Endothelial cell (in vitro differentiated cells): ENCODE measurements at places on chromosomes 1 and 21.
A peak's percentile ranks its signal among the peaks of the same experiment; 100 is the strongest.

- DNase-seq: no peak
Measured at GRCh38 chr1:93196591-93196990, 16.1 kb downstream of the CCDC18 start.

DNA sequence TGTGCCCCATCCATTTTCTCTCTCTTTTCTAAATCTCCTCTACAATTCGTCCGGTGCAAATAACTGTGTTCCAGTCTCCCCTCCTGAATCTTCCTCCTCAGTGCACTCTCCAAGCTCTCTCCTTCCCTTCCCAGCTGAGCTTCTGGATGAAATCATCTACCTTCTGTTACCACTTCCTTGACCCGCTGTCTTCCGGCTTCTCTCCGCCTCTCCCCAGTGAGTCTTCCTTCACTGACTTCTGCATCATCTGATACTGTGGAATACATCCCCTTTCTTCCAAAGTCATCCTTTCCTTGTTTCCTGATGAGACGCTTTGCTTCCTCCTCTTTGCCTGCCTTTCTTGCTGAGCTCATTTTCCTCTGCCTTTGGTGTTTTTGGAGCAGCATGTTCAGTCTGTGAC, 96.9 kb downstream of the MAB21L3 start:
- DNase-seq: peak; percentile 8

DNA sequence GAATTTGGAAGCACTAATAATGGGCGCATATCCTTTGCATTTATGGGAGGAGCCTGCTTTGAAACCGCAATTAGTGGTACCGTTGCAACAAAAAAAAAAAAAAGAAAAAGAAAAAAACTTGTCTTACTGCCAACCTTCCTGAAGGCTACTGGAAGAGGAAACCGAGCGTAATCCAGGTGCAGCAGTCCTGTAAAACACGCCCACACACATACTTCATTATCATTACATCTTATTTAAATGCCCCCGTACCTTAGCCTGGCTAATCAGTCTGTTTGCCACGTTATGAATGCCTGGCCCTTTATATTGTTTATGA, 686 bp upstream of the ZNF281 start:
- peak; percentile 5 for DNase-seq

DNA sequence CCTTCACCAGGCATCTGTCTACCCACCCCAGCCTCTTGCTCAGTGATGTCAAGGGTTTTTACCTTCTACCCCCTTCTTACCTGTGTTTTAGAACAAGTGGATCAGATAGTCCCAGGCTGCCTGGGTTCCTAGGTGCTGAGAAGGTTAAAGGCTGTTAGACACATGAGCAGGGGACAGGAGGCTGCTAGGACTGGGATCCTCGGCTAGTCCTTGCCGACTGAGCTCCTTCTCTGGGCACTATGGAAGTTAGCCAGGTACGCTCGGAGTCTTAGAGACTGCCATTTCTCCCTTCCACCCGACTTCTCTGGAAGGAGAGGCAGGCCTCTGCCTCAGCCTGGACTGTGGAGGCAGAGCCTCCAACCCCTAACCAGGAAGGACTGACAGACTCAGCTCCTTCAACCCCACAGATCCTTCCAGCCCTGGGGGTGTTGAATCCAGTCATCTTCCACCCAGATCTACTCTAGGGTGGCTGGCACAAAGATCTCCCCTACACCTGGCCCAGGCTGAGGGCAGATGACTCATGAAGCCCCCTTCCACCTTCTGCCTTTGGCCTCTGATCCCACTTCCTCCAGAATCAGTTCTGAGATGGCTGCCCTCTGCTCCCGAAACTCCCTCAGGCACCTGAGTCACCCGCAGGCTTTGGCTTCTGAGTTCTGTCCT, at the start of gene DYNLT4:
DYNLT4 (minus strand) TSS at position 648 of the 660 bp plus-strand sequence. CDS start 683 bp downstream, outside the sequence.
- no peak for DNase-seq

- no peak for DNase-seq
Measured at GRCh38 chr21:35925497-35925896, 134.8 kb downstream of the SETD4 start.

DNA sequence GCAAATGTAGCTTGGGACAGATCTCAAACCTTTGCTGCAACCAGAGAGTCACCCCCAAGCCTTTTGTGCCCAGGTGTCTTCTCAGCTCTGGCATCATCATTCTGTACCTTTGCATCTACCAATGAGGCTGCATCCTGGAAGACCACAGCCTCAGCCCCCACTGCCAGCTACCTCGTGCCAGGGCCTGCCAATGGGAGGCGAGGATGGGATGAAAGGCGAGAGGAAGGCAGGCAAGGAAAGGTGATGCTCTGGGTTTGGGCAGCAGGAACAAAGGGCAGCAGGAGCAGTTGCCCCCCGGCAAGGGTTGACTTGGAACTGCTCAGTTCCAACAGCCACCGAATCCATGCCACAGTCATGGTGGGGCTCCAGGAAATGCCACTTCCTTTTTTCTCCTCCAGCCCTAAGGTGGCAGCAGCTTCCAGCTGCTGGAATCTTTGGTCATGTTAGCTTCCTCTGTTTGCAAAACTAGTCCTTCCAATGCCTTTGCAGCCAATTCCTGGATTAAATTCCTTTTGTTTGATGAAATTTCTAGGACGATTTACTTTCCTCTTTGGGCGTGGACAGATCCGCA, 651.6 kb downstream of the NPHP4 start:
- no peak for DNase-seq

DNA sequence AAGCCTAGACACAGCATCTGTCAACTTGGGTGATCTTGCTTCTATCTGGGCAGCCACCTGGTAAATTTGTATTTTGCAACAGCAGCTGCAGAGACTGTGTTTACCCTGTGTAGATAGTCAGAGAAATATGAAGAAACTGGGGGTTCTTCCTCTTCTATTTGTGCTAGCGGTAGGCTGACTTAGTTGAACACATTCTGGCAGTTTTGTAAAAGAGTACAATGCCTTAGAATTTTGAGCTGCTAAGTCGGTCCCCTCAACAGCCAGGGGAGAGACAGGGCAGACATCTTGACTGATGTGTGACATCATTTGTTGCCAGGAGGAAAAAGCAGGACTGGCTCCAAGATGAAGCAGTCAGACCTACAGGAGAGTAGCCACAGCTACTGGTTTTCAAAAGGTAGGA, 53.7 kb downstream of the KCNJ6 start:
- DNase-seq: peak; percentile 22

DNA sequence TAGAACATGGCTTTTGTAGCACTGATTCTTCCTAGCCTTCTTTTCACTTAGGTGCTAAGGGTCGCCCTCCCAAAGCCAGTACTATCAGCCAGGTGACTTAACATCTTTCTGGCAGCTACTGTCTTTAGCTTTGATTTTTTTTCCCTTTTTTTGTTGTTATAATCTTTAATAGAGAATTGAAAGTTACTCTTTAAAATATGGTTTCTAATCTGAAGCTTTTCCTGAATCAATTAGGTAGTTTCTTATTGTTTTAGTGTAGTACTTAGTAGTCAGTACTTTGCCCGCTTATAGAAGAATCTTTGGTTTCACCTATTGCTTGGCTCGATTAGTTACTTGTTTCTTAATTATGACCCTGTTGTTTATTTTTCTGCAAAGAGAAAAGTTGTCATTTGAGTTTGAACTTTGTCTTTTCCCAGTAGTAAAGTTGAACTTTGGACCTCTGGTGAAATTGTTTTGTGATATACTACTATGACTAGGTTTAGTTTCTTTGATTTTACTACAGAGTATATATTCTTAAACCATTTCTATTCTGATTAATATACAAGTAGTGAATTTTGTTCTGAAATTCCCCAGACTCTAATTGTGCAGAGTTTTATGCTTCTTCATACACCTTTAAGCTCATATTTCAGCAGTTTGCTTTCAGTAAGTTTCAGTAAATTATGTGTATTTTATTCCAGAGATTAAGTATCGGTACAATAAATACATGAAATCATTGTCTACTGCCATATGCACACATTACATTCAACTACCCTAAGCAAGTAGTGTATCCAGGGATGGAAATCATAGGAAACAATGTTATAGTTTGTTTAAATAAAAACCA, 3.9 kb downstream of the MAGI3 start:
- DNase-seq: no peak

GRCh38 chr1:219788091-219788490, 140.3 kb downstream of the SLC30A10 start:
- no peak for DNase-seq

DNA sequence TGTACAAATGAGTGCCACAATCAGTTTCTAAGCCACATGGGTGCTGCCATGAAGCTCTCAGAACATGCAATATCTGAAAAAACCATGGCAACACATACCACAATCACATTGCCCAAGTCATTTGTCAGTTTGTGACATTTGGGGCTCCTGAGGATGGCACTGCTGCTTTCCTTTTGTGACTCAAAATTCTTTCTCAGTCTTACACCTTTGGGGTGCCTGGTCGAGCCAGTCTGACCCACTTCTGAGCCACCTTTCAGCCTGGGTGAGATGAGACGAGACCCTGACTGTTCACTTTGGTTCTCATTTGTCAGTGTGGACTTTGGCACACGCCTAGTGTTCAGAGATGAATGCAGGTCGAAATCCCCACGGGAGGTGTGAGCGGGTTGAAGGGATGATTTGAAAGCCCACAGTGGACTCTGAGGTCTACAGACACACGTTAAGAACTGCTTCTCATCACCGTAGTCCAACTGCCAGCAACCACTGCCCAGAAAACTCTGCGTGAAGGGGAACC, 8.0 kb downstream of the BATF3 start:
- DNase-seq: no peak

- DNase-seq: no peak
Measured at GRCh38 chr1:171645553-171646248, 6.8 kb downstream of the MYOC start.

DNA sequence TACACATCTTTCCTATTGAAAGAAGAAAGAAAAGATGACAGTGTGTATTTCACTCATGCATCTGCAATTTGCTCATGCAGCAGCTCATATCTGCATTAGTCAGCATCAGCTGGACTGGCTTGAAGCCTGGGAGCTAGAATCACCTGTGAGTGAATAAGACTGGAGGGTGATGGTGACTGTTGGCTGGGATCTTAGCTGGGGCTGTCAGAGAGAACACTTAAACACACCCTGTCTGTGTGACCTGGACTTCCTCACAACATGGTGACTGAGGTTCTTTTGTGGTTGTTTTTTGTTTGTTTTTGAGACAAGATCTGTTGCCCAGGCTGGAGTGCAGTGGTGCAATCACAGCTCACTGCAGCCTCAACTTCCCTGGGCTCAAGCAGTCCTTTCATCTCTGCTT, 24.9 kb downstream of the KLHDC7A start:
- no peak for DNase-seq

GRCh38 chr1:44238660-44239059, 25.4 kb downstream of the DMAP1 start:
- no peak for DNase-seq

DNA sequence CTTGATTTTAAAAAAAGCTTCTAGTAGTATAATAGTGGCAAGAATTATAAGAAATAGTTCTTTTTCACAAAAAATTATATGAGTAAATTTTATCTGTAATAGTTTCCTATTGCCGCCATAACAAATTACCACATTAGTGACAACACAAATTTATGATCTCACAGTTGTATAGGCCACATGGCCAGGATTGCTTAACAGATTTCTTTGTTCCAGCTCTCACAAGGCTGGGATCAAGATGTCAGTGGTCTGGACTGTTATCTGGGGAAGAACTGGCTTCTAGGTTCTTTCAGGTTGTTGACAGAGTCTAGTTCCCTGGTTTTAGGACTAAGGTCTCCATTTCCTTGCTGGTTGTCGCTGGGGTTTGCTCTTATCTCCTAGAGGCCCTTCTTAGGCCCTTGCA, 236.4 kb downstream of the USP25 start:
- no peak for DNase-seq

DNA sequence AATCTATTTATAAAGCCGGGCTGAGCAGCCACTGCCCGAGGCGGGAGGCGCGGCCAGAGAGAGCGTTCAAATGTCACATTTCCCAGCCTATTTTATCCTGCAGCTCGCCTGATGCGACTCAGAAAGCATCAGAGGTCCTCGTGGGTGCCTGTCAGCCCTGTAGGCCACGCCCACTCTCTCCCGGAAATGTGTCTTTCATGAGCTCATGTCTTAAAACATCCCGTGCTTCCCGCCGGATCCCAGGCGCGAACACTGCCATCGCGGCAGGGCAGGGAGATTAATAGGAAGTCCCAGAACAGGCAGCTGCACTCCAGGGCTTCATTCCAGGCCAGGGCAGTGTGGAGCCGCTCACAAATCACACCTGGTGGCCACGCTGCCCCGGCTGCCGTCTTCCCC, 117.5 kb downstream of the PRDM16 start:
- DNase-seq: no peak

- DNase-seq: no peak
Measured at GRCh38 chr1:109181085-109181806, 32.5 kb upstream of the SARS1 start.

- no peak for DNase-seq
Measured at GRCh38 chr1:174913225-174913903, 86.4 kb upstream of the CACYBP start.

GRCh38 chr1:115880981-115881672, 40.2 kb upstream of the NHLH2 start:
- DNase-seq: no peak

- DNase-seq: no peak
Measured at GRCh38 chr1:4856396-4856795, 202.0 kb downstream of the AJAP1 start.

DNA sequence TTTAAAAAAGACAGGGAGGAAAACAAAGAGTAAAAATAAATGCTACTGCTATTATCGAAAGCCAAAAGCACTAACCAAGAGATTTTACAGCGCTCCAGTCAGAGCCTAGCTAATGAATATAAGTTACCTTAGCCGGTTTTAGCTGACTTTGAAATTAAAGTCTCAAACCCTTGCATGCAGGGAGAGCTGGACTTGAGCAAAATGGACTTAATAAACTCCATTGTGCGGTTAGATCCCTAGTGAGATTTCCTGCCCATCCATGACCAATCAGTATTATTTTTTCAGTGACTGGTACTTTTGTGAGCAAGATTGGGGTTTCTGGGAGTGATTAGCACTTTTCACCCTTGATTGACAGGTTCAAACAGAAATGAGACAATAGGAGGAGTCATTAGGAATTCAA, 333.4 kb upstream of the ADGRL2 start:
- DNase-seq: no peak

- DNase-seq: no peak
Measured at GRCh38 chr1:211708006-211708405, 32.6 kb upstream of the NEK2 start.

DNA sequence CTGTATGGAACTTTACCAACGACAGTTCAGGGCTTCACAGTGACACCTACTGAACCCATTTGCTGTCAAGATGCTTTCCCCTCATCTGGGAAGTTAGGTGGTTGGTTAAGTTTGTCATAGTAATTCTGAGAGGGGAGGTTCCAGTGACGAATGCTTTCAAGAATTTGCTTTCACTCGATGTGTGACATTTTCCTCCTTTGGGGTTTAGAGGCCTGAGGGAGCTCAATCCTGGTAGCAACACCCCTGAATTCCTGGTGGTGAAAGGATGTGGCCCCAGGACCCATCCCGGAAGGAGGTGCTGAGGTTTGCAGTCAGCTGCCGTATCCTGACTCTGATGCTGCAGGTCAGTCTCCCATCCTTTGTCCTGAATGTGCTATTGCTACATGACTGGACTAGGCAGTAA, 2.8 kb downstream of the PIGV start:
- no peak for DNase-seq

- DNase-seq: no peak
Measured at GRCh38 chr1:166876540-166876838, 425 bp upstream of the TADA1 start.

GRCh38 chr1:212186427-212187207, 98.6 kb upstream of the PPP2R5A start:
- no peak for DNase-seq
